Colonic mucosa (tissue), 4 donors: ENCODE measurements at places on chromosomes 16 and 17.

- no peak for DNase-seq
Measured at GRCh38 chr17:4550534-4551039, 4.6 kb downstream of the MYBBP1A start.

DNA sequence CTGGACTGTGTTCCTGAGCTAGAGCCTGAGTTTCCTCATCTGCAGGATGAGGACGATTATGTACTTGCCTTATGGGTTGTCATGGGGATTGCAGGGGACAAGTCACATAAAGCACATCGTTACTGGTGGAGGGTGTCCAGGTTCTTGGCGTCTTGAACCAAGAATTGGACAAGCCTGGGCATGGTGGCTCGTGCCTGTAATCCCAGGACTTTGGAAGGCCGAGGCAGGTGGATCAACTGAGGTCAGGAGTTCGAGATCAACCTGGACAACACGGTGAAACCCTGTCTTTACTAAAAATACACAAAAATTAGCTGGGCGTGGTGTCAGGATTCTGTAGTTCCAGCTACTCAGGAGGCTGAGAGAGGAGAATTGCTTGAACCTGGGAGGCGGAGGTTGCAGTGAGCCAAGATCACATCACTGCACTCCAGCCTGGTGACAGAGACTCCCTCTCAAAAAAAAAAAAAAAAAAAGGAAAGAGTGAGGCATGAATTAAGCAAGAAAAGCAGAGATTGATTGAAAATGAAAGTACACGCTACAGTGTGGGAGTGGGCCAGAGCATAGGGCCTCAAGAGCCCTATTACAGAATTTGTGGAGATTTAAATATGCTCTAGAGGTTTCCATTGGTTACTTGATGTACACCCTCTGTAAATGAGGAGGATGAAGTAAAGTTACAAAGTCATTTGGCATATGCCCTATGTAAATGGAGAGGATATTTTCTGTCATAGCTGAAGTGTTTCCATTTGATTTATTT is 30.7 kb downstream of the ADGRG5 start:
- no peak for DNase-seq

GRCh38 chr16:637081-638018 is 1.2 kb upstream of the METTL26 start:
- DNase-seq = peak; percentile 95

GRCh38 chr16:9092978-9093344 is 1.5 kb downstream of the HAPSTR1 start:
- peak; percentile 38 for DNase-seq

GRCh38 chr17:10327640-10328039 is 45.2 kb downstream of the MYH13 start:
- DNase-seq = peak; percentile 85

- no peak for DNase-seq
Measured at GRCh38 chr16:6961704-6962103, 370.9 kb upstream of the RBFOX1 start.

DNA sequence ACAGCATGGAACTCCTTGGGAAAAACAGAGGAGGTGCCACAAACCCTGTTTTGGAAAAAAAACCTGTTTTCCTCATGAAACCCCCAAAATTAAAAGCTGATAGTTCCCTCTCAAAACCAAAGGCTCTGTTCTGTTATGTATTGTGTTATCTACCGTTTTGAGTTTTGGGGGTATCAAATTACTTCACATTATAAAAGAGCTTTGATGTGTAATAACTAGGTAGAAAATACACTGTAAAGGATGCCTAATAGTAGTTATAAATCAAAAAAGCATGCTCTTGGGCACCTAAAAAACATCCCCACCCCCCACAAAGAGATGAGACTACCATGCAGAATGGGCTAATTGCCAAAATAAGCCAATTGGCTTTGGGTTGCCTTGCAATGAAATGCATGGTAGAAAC is 30.8 kb downstream of the C16orf54 start:
- no peak for DNase-seq

GRCh38 chr16:75556431-75556950 is 439 bp upstream of the TMEM231 start:
- DNase-seq = no peak

DNA sequence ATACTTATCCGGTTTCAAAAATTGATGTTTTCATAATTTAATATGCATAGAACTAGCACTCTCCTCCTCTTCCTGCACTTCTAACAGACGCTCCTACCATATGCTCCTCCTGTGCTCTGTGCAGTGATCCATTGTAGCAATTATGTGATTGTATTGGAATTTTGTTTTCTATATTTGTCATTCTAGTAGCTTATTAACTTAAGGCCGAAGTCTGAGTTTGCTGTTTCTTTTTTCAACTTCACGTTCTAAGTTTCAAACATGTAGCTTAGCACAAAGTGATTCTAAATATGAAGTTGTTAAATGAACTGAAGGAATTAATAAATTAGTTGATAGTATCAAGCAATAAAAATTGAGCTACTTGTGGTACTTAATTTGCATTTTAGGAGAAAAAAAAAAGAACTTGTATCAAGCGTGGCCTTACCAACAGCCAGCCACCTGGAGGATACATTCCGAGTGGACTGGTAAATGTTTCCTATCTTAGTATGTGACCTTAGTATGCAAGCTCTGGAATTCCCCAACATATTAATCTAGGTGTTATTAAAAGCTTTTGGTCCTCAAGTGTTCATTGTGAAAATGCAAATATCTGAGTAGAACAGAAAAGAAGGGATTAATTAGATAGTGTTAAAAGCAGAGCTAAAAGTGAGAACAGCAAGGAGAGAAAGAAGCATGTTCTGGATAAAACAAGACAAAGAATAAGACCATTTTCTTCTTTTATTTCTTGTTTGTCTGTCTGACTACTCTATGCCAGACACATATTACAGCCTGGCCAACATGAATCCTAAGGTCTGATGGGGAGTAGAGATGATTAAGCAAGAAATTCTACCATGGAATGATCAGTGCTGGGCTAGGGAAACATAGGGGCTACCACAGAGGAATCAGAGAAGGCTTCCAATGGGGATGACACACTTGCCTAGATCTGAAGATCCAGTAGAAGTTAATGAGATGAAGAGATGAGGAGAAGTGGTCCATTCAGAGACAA is 290.4 kb upstream of the MON1B start:
- no peak for DNase-seq

- no peak for DNase-seq
Measured at GRCh38 chr17:34300652-34301370, 15.3 kb downstream of the CCL11 start.

GRCh38 chr16:86748652-86749051 is 170.3 kb downstream of the FOXL1 start:
- no peak for DNase-seq

DNA sequence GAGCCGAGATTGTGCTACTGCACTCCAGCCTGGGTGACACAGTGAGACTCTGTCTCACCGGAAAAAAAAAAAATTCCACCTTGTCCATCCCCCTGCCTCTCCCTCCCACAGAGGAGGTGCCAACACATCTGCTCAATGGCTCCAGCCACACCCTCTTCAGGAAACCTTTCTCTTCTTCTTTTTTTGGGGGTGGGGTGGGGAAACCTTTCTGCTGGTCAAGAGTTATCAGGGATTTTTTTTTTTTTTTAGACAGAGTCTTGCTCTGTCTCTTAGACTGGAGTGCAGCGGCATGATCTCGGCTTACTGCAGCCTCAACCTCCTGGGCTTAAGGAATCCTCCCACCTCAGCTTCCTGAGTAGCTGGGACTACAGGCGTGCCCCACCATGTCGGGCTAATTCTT is 18.7 kb downstream of the TNS4 start:
- no peak for DNase-seq

GRCh38 chr16:55810451-55810961 is 22.4 kb downstream of the CES1 start:
- DNase-seq = no peak

- DNase-seq = no peak
Measured at GRCh38 chr16:50752471-50753235, 10.8 kb downstream of the CYLD start.

- no peak for DNase-seq
Measured at GRCh38 chr17:72724267-72724666, 368.2 kb downstream of the SLC39A11 start.

DNA sequence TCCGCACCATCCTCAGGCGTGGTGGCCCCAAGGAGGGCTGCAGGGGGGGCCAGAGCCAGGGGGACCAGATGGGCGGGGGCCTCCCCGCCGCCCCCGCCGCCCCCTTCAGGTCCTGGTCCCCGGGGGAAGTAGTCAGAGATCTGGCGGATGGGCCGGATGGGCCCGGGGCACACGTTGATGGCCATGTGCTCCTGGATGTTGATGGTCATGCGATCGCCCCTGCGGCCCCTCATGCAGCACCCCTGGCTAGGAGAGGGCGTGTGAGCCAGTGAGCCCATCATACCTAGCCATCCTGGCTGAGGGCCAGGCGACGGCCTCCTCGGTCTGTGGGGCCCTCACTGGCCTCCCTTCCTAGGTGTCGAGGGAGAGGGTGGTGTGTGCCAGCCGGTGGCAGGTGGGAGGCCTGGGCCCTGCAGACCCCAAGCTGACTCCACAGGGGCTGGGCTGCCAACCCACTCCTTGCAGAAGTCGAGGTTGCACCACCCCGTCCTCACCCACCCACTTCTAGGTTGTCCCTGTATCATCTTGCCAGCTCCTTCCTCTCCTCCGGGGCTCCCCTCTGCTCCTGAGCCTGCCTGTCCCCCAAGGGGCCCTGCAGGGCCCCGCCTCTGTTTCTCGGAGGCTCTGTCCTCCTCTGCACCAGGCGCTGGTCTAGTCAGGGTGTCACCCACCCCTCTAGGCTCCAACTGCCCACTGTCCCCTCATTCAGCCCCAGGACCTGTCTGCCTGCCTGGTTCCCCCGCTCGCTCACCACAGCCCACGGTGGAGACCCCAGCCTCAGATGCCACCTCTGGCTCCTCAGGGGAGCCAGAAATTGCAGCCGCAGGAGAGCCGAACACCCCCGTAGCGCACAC is 610 bp downstream of the DOC2A start:
- no peak for DNase-seq

DNA sequence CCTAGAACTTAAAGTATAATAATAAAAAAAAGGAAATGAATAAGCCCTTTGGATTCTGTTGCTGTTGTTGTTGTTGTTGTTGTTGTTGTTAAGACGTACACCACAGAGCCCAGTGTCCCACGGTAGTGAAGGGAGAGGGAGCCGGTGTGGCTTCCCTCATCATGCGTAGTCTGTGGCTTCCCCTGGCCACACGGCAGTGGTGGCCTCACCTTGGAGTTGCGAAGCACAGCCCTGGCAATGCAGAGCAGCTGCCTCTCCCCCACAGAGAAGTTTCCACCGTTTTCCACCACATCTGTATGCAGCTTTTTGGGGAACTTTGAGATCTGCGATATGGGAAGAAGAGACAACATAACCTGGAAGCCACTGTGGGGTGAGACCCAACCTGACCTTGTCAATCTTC is 14.1 kb upstream of the ABCC12 start:
- no peak for DNase-seq

GRCh38 chr16:4372578-4373355 is 1.1 kb downstream of the VASN start:
- peak; percentile 41 for DNase-seq

DNA sequence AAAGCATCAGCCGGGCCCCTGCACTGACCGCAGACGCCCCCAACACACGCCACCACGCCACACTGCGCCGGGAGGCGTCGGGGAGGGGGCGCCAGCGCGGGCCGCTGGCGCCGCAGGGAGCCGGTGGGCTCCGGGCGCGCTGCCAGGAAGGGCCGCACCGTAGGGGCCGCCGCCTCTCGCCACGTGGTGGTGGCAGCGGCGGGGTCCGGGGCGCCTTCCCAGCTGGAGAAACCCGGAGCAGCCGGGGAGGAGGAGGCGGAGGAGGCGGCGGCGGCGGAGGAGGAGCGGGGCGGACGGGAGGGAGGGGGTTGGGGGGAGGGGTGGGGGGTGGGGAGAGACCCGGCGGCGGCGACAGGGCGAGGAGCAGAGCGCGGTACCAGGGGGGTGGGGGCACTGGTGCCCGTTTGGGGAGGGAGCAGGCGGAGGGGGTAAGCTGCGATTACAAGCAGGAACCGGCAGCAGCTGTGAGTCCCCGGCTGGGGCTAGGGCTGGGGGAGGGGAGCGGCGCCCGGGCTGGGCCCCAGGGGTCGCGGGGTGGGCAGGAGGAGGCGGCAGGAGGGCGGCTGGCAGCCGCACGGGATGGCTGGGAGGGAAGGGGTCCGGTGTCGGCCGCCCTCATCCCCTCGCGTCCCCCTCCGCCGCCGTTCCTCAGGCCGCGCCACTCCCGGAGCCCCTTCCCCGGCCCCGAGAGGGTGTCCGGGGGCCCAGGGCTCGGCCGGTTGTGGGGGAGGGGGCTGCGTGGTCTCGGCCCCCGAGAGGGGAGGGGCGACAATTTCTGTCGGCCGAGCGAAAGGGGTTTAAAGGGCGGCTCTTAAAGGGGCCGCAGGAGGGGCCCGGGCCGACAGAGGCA is at the start of gene TBKBP1:
Gene TBKBP1, plus strand, starts transcription at position 431 of the 850 bp plus-strand sequence. CDS start 1,952 bp downstream, outside the sequence.
- DNase-seq = peak; percentile 26

GRCh38 chr16:88373927-88374492 is 8.7 kb upstream of the ZNF469 start:
- no peak for DNase-seq

DNA sequence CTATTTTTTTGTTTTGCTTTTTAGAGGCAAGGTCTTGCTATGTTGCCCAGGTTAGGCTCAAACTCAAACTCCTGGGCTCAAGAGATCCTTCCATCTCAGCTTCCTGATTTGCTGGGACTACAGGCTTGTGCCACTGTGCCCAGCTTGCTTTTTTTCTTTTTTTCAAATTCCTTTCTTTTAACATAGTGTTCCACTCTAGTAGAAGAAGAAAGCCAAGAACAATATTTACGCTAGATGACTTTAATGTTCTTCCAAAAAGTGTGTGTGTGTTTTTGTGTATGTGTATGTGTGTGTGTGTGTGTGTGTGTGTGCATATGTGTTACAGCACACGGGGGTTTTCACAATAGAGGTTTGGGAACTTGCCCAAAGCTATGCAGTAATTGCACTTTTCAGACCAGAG is 10.7 kb upstream of the UMOD start:
- no peak for DNase-seq

- DNase-seq = no peak
Measured at GRCh38 chr16:81201267-81201666, 37.2 kb upstream of the BCO1 start.

GRCh38 chr16:15749371-15749770 is 99.3 kb downstream of the NDE1 start:
- no peak for DNase-seq

- no peak for DNase-seq
Measured at GRCh38 chr17:71821511-71821910, 299.3 kb upstream of the SOX9 start.

DNA sequence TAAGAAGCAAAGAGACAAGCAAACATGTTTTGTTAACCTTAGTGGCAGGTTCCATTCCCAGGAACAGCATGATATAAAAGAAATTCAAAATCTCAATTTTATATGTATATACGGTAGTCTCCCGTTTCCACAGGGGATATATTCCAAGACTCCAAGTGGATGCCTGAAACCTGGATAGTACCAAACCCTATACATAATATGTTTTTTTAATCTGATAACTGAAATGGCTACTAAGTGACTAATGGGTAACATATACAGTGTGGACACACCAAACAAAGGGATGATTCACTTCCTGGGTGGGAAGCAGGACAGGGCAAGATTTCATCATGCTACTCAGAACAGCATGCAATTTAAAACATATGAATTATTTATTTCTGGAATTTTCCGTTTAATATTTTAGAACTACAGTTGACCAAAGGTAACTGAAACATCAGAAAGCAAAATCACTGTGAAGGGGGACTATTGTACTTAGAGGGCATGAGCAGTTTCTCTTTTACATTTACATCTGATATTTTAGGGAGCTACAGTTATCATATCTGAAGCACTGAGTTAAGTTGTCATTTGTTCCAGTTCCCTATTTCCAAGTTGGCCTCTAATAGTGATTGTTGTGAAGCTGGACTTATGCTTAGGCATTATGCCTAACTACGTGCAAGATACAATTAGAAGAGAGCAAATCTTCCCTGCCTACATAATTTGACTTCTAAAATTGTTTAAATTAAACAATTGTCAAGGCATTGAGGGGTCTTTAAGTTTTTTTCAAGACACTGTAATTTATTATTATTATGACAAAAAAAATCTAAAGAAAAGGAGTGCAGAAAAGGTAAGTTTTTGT is 34.1 kb upstream of the ABCA6 start:
- DNase-seq = no peak
